ENCODE measurements at places on chromosomes 11 and 22.

DNA sequence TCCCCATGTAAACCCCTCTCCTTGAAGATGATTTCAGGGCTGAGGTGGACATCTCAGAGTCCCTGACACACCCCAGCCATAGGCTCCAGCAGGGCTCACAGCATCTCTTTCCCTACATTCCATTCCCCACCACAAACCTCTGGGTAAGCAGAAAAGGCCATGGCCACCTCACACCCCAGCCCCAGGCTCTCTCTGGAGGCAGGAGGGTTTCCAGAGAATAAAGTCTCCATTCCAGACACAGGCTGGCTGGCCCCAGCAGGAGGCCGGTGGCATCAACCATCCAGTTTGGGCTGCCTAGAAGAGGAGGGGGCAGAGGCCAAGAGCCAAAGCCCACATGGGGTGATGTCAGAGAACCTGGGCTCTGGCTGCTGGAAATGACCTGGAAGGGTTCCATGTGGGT, 61.4 kb downstream of the TP53I11 start:
- H3K36me3 ChIP-seq: no peaks in the 10 kb centered on the region
- H3K4me3 ChIP-seq: no peak overlapping the region
- DNase-seq: no peak
- no peaks in the 10 kb centered on the region for H3K27me3 ChIP-seq
- H3K4me1 ChIP-seq: no peaks in the 10 kb centered on the region

- no peaks in the 10 kb centered on the region for H3K36me3 ChIP-seq
- no peaks in the 10 kb centered on the region for H3K4me1 ChIP-seq
- no peaks in the 10 kb centered on the region for H3K27me3 ChIP-seq
- no peak overlapping the region for H3K4me3 ChIP-seq
- no peak for DNase-seq
- no peak overlapping the region for H3K27ac ChIP-seq
Observed at GRCh38 chr11:103985041-103985440, 51.4 kb upstream of the DDI1 start.

DNA sequence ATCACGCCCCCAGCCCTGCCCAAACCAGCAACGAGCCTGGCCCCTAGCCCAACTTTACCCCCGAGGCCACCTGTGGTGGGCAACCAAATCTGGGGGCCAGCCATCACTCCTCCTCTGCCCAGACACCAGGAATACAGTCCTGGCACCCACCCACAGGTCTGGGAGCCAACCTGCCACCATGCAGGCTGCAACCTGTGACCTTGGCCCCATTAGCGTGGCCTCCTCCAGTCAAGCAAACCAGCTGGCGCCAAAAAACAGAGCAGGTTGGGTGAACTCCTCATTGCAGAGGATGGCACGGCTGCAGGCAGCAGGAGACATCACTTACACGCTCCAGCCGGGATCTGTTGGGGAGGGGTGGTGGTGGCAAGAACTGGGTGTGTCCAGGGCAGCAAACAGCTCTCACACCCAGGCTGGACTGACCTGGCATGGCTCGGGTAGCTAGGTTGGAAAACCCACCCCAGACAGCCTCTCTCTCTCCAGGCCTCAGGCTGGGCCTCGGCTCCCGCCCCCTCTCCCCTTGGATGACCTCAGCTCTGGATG, 65.5 kb upstream of the TCF20 start:
- H3K4me1 ChIP-seq: peaks cover 7% of the 10 kb centered on the region
- H3K36me3 ChIP-seq: no peaks in the 10 kb centered on the region
- no peak for DNase-seq
- H3K4me3 ChIP-seq: no peak overlapping the region
- no peak overlapping the region for H3K27ac ChIP-seq
- H3K27me3 ChIP-seq: no peaks in the 10 kb centered on the region

DNA sequence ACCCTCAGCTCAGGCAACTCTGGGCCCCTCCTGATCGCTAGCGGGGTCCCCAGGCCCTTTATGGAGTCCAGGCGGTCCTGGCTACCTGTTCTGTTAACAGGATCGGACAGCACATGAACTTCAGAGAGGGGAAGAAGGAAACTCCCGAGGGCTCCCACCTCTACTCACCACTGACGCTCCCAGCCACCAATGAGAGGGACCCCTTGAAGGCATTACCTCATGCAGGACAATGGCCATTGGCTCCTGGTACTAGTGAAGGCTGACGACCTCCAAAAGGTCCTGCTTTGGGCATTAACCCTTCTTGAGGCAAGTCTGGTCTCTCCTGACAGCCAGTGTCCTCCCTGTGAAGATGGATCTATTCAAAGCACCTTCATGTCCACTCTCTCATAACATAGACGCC, 71.5 kb upstream of the LMO1 start:
- H3K4me3 ChIP-seq: no peak overlapping the region
- no peaks in the 10 kb centered on the region for H3K4me1 ChIP-seq
- H3K27me3 ChIP-seq: peaks cover 3% of the 10 kb centered on the region
- no peaks in the 10 kb centered on the region for H3K36me3 ChIP-seq
- H3K27ac ChIP-seq: no peak overlapping the region

DNA sequence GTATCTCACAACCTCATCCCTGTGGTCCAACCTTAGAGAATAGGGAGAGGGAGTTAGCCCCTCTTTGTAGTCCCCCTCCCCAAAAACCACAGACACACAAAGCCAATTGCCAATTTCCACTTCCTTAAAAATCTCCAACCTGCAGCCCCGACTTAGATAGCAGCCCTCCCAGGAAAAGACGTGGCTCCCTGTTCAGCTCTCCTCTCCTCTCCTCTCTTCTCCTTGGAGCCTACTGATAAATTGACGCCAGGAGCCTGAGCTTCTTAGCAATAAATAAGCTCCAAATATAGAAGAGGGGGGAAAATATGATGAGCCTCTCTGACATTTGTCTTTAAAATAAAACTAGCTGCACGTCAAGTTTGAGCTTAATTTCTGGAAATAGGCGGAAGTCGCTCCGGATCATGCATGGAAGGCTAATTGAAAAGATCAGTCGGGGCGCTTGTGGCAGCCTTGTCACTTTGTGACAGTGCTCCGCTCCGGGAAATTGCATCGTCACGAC, 7.3 kb downstream of the PAX6 start:
- peaks cover 88% of the 10 kb centered on the region for H3K27me3 ChIP-seq
- peak overlapping the region; percentile 24 for H3K4me3 ChIP-seq
- peaks cover 34% of the 10 kb centered on the region for H3K4me1 ChIP-seq

DNA sequence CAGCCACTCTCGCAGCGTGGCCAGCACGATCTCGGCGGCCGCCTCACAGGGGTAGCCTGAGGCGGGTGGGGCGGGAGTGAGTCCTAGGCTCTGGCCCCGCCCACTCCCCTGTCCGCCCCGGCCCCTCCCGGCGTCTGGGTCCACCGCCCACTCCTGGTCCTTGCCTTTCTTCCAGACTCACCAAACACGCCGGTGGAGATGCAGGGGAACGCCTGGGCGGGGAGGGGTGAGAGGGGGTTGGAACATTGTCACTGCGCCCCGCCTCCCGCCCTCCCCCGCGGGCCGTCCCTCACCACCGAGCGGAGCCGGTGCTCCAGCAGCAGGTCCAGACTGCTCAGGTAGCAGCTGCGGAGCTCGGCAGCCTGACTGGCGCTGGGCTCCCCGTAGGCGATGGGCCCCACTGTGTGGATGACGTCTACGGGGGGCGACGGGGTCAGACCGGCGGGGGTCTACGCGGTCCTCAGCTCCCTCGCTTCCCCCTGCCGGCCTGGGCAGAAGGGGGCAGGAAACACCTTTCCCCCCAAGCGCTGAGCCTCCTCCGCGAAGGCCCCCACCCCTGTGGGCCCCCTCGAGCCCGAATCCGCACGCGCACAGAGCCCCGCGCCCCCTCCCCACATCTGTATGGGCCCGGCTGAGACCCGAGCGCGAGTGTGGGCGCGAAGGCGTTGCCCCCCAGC, 13.2 kb downstream of the OTUB1 start:
- H3K27ac ChIP-seq: no peak overlapping the region
- peaks cover 2% of the 10 kb centered on the region for H3K27me3 ChIP-seq

GRCh38 chr11:75029836-75030631, 41.3 kb downstream of the NEU3 start:
- H3K36me3 ChIP-seq: no peaks in the 10 kb centered on the region
- DNase-seq: no peak
- H3K27ac ChIP-seq: no peak overlapping the region
- no peaks in the 10 kb centered on the region for H3K4me1 ChIP-seq
- H3K4me3 ChIP-seq: no peak overlapping the region

DNA sequence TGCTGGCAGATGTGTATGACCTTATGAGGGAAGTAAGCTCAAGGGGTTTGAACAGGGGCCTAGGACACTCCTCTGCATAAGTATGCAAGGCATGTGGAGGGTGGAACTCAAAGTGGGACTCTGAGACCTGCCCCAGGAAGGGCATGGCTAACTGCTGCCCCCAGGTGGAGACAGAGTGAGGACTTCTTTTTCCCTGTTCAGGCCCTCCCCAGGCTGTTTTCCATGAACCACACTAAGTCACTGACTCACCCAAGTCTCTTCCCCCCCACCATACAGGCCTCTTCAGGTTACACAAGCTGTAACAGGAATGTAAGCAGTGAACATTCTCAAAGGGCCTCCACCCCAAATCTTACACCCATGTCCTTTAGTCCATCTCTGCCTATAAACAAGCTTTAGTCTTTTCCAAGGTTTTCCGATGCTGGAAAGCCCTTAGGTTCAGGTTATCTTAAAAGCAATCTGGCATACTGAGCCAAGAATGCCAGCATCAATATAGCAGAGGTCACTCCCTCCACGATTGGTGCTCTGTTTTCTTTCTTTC, 13.1 kb downstream of the EEF1G start:
- no peak overlapping the region for H3K4me3 ChIP-seq
- H3K27ac ChIP-seq: peak overlapping the region; percentile 94
- no peaks in the 10 kb centered on the region for H3K27me3 ChIP-seq
- peak; percentile 86 for DNase-seq

DNA sequence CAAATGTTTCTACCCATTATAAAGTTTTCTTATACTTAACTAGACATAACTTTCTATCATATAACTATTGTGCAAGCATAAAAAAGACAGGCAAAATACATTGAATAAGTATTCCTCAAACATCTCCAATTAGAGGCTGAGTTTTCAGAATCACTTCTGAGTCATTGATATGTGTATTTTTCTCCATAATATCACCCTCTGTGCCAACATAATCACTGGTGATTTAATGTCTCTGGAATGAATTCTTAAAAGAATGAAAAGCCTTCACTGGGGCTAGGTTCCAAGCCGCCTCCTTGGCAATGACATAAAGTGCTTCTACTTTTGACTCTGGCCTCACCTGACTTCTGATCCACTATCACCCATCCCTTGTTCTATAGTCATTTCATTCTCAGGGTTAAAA, 197.0 kb upstream of the E2F8 start:
- H3K27ac ChIP-seq: no peak overlapping the region
- H3K4me3 ChIP-seq: no peak overlapping the region
- peaks cover 21% of the 10 kb centered on the region for H3K27me3 ChIP-seq
- no peak for DNase-seq
- H3K36me3 ChIP-seq: no peaks in the 10 kb centered on the region
- peaks cover 12% of the 10 kb centered on the region for H3K4me1 ChIP-seq

DNA sequence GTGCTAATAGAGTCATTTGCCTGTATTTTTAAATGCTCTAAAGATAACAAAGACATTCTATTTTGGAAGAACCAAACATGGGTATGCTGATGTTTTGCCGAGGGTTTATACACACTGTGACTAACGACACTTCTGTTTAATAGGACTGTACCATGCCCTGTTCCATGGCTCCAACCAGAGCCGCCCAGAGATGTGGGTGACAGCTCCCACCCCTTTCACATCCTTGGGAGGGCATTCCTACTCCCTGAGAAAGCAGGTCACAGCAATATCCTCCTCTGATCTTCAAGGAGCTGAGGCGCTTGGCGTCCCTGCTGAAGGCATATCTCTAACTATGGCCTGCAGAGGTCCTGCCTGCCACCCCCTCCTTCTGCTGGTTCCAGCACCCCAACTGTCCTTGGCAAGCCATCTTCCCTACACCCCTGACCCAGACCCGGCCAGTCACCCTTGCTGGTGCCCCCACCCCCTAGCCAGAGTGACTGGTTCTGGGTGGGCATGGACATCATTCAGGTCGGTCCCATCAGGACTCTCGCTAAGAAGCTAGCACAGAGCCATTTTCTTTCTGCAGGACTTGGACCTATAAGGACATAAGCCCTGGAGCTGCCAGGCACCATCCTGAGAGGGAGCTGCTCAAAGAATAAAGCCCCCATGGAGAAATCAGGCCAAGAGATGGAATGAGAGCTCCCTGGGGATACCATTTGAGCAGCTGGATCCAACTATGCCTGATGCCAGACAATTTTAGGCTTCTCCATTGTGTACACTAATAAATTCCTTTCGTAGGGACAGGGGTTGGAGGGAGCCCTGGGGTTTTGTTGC, 381.3 kb downstream of the CTTN start:
- no peak overlapping the region for H3K27ac ChIP-seq
- no peaks in the 10 kb centered on the region for H3K36me3 ChIP-seq
- H3K4me1 ChIP-seq: no peaks in the 10 kb centered on the region
- H3K4me3 ChIP-seq: no peak overlapping the region
- DNase-seq: no peak
- H3K27me3 ChIP-seq: peaks cover 2% of the 10 kb centered on the region

- no peaks in the 10 kb centered on the region for H3K4me1 ChIP-seq
- H3K4me3 ChIP-seq: no peak overlapping the region
- no peaks in the 10 kb centered on the region for H3K36me3 ChIP-seq
- H3K27me3 ChIP-seq: peaks cover 7% of the 10 kb centered on the region
Observed at GRCh38 chr11:119626871-119627270, 102.1 kb downstream of the NECTIN1 start.

GRCh38 chr22:44402196-44403111, 89.7 kb upstream of the SHISAL1 start:
- no peak overlapping the region for H3K27ac ChIP-seq
- no peaks in the 10 kb centered on the region for H3K27me3 ChIP-seq
- no peaks in the 10 kb centered on the region for H3K4me1 ChIP-seq
- no peaks in the 10 kb centered on the region for H3K36me3 ChIP-seq
- DNase-seq: no peak
- no peak overlapping the region for H3K4me3 ChIP-seq

- H3K36me3 ChIP-seq: no peaks in the 10 kb centered on the region
- no peak for DNase-seq
- no peak overlapping the region for H3K4me3 ChIP-seq
- peaks cover 26% of the 10 kb centered on the region for H3K27me3 ChIP-seq
- H3K27ac ChIP-seq: no peak overlapping the region
Observed at GRCh38 chr22:49449811-49450446, 377.7 kb downstream of the BRD1 start.

DNA sequence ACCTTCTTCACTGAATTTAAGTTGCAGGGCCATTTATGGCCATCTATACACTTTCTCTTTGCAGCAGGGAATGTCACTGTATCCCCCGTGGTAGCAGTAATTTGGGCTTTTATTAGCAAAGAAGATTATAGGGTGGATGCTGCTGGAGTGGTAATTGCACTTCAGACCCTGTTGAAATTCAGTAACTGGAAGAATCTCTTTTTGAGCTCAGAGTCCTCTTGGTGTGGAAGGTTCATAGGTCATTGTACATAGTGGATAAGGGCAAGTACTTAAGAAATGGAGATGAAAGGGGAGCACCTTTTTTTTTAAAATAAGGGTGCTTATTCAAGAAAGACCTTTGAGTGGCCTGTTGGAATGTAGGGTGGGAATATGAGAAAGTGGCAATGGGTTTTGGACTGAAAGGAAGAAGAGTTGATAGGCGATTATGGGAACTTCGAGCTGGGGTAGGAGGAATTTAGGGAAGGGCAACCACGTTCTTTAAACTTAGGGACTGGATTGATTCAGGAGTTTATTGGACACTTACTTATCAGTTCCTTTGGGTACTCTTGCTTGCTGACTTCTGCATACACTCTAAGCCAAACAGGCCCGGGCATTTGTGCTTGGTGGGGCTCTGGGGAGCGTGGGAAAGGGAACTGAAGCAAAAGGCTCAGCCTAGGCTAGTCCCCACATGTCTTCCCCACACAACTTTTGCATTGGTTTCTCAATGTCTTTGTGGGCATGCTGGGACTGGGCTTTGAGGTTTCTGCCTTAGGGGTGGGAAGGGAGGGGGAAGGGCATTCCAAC, 26.5 kb downstream of the CTNND1 start:
- no peaks in the 10 kb centered on the region for H3K27me3 ChIP-seq
- H3K27ac ChIP-seq: no peak overlapping the region
- H3K4me1 ChIP-seq: peaks cover 24% of the 10 kb centered on the region

Data from activated CD8-positive, alpha-beta T cell treated with anti-CD3 and anti-CD28 coated beads for 36 hours (primary cell).